Stimulated activated CD8-positive, alpha-beta memory T cell treated with anti-CD3 and anti-CD28 coated beads, Interleukin-4, amount 100 ng/mL, for 1 hour (primary cell): ENCODE measurements at places on chromosomes 2 and 18.

DNA sequence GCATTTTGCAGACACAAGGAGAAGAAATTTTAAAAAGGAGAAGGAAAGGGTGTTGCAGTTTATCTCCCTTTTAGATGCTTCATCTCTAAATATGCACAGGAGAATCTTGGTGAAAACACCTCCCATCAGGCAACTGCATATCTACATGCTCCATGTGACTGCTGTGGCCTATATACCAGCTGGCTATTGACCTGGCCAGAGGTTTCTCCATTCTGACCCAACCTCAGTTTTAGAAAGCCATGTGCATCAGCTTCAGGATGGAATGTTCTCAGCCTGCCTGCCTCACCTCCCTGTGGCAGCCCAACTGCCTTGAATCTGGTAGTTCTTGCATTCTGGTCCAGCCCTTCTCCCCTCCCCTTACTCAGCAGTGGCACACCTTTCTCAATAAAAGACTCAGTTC, 1958.8 kb upstream of the CELF4 start:
- DNase-seq, result no peak

- DNase-seq, result no peak
Observed at GRCh38 chr2:122007126-122007525, 251.7 kb downstream of the TSN start.

- DNase-seq, result no peak
Observed at GRCh38 chr18:25225151-25225550, 126.8 kb downstream of the ZNF521 start.

- no peak for DNase-seq
Observed at GRCh38 chr2:113675875-113676274, 48.8 kb downstream of the RABL2A start.

GRCh38 chr2:188291617-188292347, at the start of gene GULP1:
Gene GULP1, plus strand, starts transcription at chr2:188291874. Its CDS starts 185,829 bp downstream, at chr2:188477703.
- no peak for DNase-seq

- no peak for DNase-seq
Observed at GRCh38 chr2:23363831-23364230, 21.1 kb upstream of the KLHL29 start.

DNA sequence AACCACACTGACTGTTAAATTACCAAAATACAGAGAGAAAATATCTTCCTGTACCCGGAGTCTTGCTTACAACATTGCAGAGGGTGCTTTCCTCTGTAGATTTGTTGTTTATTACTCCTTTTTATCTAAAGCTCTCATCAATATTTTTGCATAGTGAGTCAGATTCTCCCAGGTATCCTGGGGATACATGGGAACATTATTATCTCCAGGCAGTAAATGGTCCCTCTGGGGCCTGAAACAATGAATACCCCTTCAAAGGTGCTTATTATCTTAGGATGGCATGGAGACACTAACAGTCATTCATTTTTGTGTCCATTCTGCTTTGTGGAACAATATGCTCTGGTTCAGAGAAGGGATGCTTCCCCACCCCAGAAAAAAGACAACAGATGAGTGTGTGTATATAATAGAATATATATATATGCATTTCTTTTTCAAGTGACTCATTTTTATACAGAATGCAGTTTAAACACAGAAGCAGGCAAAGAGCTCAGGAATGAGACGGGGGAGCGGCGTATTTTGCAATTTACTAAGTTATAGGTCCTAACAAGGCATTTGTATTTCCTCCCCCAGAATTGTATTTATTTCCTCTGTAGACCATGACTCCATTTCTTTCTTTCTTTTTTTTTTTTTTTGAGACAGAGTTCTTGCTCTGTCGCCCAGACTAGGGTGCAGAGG, 424.8 kb upstream of the ZEB2 start:
- no peak for DNase-seq

DNA sequence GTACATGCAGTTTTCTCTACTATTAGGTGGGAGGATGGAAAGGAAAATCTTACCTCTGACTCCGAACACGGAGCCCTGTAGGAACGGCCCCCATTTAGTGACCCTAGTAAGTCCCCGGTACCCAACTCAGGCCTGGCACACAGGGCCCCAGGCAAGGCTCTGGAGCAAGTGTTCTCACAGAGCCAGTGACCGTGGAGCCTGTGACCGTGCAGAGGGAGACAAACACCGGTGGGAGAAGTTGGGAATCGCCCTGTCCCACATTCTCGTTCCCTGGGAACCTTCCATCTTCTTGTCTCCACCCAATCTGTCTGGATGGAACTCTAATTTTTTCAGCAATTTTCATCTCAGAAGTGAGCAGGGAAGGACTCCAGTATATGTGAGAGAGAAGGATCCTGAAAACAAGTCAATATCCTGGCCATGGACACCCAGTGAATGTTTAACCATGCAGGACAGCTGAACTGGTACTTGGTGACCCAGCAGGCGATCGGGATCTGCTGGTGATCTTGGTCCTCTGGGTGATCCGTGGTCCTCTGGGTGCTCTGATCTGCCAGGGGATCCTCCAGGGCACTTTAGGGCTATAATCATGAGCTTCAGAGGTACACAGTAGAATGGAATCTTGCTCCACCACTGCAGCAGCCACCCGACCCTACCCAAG, 348.6 kb upstream of the ID2 start:
- no peak for DNase-seq

DNA sequence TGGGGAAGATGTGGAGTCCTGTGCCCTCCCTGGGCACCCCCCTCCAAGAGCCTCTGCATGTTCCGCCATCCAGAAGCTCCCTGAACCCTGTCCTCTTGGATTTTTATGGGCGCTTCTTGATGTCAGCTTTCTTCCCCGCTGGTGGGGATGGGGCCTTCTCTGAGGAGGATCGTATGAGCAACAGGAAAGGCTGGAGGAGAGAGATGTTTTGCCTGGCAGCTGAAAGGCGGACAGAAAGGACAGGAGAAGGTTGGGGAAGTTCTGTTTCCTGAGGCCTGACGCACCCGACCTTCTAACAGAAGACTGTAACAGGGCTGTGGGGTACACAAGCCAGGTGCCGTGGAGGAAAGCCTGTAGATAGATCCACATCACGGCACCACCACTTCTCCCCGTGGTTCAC, 238.8 kb downstream of the LDLRAD4 start:
- no peak for DNase-seq

DNA sequence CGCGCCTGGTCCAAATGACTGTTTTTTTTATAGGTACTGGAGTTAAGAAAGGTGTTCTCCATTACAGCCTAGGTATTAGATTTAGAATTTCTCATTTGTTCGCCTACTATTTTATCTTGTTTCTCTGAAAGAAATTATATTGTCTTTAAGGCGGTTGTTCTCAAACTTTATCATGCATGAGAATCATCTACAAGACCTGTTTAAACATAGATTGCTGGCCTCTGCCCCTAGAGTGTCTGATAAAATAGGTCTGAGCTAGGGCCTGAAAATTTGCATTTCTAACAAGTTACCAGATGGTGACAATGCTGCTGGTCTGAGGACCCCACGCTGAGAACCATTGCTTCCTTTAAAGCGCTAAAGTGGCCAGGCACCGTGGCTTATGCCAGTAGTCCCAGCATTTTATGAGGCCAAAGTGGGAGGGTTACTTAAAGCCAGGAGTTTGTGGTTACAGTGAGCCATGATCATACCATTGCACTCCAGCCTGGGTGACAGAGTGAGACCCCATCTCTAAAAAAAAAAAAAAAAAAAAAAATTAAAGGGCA, 34.0 kb upstream of the RNF138 start:
- no peak for DNase-seq

- no peak for DNase-seq
Observed at GRCh38 chr2:178059111-178059510, 13.5 kb downstream of the PDE11A start.

GRCh38 chr2:28321426-28321825, 71.2 kb upstream of the FOSL2 start:
- no peak for DNase-seq

DNA sequence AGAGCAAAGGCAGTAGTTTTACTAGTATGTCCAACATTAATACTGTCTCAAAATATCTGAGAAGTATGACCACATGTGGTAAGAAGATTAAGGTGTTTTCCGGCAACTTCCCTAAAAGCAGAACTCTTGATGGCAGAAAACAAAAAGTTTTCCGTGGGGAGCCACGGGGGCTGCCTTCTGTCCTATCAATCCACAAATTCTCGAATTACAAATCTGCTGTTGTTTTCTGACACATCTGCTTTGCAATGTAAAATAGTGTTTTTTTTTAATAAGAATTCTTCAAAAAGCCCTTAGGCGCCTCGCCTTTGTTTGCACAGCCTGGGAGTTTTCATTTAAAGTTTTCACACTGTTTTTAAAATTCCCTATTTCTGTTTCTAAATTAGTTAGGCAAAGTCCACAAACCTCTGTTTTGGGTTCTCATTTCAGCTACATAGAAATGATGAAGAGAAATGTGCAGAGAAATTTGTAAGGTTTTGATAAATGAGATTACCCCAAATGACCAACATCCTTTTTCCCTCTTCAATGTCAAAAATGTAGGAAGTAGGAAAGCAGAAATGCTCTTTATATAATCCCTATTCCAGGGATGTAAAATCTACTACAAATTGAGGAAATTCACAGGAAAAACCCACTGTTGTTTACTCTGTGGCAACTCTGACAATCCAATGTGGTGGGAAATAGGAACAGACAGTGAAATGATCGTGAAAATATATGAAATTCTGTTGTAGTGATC, 385.8 kb downstream of the ZEB2 start:
- DNase-seq, result no peak

DNA sequence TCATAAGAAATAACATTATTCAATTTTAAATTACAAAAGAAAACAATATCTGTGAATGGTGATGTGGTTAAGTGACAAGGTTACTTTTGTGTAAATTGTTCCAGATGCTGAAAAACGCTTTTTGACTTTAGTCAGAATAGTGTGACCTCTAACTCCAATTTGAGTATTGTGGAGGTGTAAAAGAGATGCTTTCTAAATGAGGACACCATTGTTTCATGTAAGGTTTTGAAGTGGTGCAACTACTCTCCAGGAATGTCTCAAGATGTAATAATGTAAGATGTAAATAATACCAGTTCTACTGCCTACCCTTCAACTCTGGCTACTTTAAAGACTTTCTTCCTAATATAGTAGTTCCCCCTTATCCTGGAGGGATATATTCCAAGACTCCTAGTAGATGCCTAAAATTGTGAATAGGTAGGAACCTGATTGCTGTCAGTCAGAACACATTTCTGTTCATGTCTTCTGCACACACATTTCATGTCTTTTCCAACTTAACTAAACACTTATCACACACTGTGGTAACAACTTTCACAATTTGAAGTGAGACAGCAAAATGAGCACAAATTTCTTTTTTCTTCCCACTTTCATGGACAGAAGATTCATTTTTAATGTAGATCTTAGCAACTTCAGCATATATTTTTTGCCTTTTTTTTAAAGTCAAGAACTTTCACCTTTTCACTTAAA, 39.1 kb upstream of the PPP1R1C start:
- DNase-seq, result no peak

GRCh38 chr2:97758131-97758705, 44.8 kb downstream of the ZAP70 start:
- DNase-seq, result no peak

DNA sequence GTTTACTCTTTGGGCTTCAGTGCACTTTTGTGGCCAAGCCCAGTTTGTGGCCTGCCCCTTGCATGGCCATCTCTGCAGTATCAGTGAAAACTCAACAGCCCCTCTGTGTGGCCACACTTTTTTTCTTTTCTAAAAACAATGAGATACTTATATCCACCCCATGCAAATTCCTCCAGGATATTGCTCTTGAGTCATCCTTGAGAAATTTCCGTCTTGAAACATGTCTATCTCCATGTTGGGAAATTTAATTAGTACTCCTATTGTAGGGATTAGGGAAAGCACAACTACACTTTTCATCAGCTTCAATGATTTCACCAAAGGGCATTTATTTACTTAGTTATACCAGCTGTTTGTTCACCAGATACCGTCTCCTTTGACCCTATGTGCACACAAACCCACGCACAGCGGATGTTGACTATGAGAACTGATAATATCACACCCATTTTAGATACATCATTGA, 993.1 kb downstream of the TSN start:
- DNase-seq, result no peak

GRCh38 chr2:158559252-158559651, 102.5 kb downstream of the PKP4 start:
- no peak for DNase-seq

DNA sequence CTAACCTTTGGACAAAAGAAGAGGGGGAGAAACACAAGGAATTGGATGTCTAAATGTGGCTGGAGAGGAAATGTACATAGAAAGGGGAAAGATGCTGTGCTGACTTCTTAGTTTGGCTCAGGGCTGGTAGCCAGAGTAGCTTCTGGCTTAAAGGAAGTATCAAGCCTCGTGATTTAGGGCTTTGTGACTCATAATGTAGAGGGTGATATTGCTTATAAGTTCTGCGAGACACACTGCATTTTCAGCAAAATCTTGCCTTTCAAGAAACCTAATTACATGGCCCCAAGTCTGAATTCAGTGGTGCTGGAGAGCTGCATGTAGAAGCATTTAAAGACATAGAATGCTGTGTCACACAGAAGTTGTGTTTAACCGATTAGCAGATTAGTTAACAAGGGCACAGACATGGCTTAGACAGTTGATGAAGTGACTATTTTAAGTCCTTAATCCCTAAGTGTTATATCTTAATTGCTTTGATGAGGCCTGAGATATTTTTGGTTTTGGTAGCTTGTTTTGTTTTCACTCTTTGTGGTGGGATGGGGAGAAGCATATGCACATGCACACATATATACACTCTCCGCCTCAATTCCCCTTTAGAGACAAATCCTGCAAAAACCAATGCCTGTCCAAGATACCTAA, 66.4 kb downstream of the EPAS1 start:
- no peak for DNase-seq

- no peak for DNase-seq
Observed at GRCh38 chr2:46025081-46025480, 272.1 kb upstream of the EPAS1 start.

DNA sequence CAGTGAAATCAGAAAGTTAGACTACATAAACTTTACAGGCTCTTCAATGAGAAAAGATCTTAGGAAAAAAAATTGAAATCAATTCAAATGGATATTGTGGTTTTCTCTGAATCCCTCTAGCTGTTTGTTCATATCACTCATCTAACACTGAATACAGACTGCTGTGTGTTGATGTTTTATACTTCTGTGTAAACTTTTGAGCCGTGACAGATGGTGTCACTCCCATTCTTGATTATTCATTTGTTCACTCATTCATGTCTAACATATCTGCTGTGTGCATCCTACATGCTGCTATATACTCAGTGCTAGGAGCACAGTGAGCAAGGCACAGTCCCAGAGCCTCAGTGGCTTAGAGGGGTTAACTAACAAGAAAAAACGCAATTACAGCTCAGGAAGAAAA, 12.6 kb downstream of the KLHL23 start:
- no peak for DNase-seq

DNA sequence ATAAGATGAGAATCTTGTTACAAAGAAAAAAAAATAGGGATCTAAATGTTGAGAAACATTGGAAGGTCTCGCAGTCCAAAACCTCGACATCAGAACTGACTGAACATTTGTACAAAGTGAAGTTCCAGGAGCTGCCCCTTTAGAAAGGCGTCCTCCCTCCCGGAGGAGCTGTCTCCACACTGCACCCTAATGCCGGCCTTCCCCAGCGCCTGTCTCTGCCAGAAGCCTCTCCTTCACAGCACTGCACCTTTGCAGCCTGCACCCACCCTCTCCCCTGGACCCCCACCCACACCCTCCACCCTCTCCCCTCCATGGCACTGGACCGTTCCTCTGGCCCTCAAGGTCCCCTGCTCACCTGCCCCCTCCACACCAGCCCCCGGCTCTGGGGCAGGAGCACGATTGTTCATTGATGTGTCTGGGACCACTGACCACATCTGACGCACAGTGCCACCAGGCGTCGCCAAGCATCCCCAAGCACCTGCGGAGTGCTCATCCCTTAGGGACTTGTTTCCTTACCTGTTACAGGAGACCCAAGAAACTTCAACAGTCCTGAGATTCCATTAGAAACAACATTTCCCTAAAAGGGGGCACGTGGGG, 90.3 kb upstream of the SNTG2 start:
- DNase-seq, result no peak

GRCh38 chr18:55253814-55254213, 294.6 kb upstream of the CCDC68 start:
- DNase-seq, result no peak
